GM04503 (cell line): ENCODE measurements at places on chromosomes 16 and 17.

- no peak for DNase-seq
These were observed 904.8 kb downstream of the CDH8 start for GRCh38 chr16:61131447-61131846.

DNA sequence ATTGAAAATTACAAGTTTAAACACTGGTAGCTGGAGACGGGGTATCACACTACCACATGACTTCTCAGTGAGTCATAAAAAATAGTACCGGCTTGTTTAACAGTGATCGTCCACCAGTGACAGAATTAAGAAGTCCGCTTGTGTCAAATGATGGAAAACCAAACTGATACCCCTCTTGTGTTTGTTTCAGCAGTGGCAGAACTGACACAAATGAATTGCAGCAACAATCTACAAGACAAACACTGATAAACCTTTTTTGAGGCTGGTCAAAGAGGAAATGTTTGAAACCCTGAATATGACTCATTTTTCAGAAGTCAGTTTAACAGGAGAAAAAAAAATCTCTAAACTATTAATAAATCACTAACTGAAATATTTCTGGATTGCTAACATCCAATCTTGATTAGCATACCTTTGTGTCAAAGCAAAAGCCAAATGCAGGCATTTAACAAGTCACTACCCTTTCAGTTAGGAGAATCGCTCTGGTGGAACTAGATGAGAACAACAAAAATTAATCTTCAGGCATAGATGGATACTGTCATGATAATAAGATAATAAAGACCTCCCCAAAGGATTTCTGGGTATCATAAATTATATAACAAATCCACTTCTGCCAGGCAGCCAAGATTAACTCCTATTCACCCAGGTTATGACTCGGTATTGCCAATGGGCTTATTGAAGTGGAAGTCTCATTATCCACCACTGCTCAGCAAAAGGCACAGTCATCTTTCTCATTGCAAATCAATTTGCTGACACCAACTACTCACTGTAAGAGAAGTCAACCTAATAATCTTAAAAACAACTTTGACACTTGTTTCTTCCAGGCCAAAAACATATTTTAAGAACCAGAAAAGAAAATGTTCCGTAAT, 20.8 kb downstream of the DCUN1D3 start:
- DNase-seq, result no peak

DNA sequence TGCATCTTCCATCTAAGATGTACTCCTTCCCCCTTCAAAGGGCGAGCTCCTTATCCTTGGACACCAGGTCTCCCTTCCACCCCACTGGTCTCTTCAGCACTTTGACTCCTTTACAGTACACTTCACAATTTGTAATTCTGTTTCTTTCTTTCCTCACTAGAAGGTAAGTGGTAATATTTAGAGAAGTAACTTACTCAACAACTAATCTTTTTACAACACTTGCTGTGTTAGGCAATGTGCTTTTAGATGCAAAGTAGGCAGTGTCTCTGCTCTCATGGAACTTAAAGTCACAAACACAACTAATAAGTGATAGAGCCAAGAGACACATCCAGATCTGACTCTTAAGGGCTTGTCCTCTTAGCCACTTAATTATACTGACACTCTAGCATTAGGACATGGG, 6.4 kb downstream of the SIAH1 start:
- DNase-seq, result no peak

DNA sequence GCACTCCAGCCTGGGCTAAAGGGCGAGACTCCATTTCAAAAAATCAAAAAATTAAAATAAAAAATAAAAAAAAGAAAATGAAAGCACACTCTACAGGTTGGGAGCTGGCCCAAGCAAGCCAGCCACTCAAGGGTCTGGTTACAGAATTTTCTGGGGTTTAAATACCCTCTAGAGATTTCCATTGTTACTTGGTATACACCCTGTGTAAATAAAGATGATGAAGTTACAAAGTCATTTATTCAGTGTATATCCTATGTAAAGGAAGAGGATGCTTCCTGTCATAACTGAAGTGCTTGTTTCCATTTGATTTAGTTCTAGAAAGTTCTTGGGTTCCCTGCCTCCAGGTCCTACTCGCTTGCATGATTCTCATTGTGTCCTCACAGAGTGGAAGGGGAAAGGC, 79.9 kb upstream of the C17orf78 start:
- DNase-seq, result no peak

- no peak for DNase-seq
These were observed 3.3 kb downstream of the CARMIL2 start for GRCh38 chr16:67648088-67648763.

GRCh38 chr17:38690386-38690785, 14.7 kb upstream of the MLLT6 start:
- DNase-seq, result no peak

- peak; percentile 98 for DNase-seq
These were observed 1.3 kb upstream of the RAB11FIP3 start for GRCh38 chr16:424033-424622.

GRCh38 chr17:65415991-65416390, 145.5 kb downstream of the AXIN2 start:
- DNase-seq, result no peak

- no peak for DNase-seq
These were observed 1.7 kb downstream of the ADORA2B start for GRCh38 chr17:15946611-15947120.

- DNase-seq, result no peak
These were observed 64.6 kb downstream of the KPNA2 start for GRCh38 chr17:68100000-68100641.

DNA sequence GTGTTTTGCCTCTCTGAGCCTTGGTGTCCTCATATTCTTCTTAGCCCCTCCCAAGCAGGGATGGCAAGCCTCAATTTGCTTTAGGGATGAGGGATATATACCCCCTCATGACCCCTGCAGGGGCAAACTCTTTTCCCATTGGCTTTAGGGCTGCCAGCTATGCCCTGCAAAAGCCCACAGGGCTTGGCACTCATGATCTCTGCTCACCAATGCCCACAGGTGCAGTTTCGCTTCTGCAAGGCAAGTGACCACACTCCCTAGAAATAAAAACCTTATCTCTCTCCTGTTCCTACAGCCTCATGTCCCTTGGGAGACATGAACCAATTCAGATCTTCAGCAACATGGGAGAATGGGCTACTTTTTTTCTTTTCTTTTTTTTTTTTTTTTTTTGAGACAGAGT, 8.8 kb downstream of the BEAN1 start:
- DNase-seq, result no peak

DNA sequence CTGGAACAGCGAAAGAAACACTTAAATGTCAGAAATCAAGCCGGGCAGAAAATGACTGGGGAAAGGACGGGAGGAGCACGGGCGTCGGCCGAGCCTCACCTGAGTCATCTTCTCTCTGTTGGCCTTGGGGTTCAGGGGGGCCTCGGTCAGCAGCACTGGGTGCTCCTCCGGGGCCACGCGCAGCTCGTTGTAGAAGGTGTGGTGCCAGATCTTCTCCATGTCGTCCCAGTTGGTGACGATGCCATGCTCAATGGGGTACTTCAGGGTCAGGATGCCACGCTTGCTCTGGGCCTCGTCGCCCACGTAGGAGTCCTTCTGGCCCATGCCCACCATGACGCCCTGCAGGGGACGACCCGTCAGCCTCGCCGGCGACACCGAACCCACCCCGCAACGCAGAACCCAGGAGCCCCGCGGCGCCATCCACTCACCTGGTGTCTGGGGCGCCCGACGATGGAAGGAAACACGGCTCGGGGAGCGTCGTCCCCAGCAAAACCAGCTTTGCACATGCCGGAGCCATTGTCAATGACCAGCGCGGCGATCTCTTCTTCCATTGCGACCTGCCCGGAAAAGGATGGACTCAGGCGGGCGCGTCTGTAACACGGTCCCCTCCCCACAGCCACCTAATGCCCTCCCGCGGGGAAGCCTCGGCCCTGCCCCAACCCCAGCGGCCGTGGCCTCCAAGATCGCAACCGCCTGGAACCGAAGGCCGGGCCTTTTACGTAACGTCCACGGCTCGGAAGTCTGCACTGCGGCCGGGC, 616 bp downstream of the ACTG1 start:
- DNase-seq, result no peak

DNA sequence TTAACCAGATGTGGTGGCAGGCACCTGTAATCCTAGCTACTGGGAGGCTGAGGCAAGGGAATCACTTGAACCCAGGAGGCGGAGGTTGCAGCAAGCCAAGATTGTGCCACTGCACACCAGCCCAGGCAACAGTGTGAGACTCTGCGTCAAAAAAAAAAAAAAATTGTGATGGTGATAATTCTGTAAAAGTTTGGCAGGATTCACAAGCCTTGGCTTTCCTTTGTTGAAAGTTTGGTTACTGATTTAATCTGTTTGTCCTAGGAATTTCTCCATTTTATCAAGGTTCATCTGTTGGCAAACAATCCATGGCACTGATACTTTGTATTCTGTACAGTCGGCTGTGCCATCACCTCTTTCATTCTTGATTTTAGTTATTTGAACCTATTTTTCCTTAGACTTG, 15.9 kb downstream of the EIF4A3 start:
- DNase-seq, result no peak

GRCh38 chr16:66910175-66910940, 8.3 kb downstream of the CDH16 start:
- no peak for DNase-seq

DNA sequence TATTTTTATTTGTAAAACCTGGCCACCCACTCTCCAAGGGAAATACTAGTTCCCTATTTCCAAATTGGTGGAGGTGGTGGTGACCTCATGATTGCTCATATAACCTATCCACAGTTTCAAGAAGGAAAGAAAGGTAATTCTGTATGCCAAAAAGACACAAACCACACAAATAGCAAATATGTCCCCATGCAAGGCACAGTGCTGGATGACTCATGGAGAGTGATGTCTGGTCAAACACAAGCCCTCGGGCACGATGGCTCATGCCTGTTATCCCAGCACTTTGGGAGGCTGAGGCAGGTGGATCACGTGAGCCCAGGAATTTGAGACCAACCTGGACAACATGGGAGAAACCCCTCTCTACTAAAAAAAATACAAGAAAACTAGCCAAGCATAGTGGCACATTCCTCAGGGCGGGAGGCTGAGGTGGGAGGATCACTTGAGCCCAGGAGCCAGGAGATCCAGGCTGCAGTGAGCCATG, 64.2 kb downstream of the GNA13 start:
- peak; percentile 1 for DNase-seq

DNA sequence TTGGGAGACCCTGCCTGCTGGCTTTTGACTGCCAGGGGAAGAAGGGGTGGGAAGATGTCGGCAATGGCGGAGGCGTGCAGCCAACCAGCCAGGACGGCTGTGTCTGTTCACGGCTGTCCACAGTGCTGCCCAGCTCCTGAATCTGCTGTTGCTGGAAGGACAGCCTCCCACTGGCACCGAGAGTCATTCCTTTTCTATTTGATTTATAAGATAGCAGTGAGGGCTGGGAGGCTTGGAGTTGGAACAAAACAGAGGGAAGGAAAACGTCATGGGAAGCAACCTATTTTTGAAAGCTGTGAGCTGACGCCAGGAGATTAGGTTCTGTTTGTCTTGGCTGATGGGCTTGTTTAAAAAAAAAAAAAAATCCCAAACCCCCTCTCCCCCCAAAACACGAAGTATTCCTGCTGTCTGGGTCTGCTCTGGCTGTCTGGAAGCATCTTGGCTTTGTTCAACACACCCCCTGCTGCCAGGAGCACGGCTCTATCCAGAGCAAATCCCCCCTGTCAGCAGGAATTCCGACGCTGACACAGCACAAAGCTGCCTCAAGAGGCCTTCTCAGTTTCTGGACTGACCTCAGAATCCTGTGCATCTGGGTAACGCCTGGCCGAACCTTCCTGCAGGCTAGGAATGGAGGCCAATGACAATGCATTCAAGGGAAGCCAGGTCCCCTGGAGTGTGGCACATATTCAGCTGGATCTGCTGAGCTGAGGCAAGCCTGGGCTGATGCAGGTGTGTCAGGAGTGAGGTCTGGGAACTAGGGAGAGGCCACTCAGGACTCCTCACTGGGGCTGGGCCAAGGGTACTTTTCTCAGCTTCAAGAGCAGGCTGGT, 41.0 kb upstream of the SREBF1 start:
- peak; percentile 62 for DNase-seq
